SW480 (cell line): ENCODE measurements at places on chromosomes 12 and 14.

DNA sequence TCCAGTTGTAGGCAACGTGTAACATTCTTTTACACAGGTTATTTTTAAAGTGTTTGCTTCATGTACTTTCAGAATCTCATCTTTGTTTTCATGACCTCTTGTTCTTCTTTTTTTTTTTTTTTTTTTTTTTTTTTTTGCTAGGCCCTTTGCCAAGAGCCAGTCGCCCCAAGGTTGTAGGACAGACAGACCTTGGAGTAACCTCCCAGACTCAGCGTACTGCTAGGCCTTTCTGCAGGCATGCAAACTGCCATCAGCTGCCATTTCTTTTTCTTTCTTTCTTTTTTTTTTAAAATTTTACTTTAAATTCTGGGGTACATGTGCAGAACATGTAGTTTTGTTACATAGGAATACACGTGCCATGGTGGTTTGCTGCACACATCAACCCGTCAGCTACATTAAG lies 452.3 kb upstream of the MDGA2 start:
- no peak for DNase-seq

DNA sequence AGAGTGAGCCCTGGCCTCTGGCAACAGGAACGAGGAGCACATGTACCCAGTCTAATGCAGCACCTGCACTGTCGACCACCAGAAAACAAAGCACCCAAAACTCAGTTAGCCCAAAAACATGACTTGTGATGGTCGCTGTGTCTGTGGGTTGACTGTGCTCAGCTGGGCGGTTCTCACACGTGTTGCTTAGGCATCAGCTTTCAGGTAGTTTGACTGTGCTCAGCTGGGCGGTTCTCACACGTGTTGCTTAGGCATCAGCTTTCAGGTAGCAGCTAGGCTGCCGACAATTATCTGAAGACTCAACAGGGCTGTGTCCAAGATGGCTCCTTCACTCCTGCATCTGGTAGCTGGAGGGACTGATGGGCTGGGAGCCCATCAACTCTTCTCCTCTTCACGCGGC lies 1.2 kb upstream of the LRCOL1 start:
- DNase-seq, result no peak

GRCh38 chr12:55682087-55682796 lies 25.5 kb downstream of the ITGA7 start:
- peak; percentile 74 for DNase-seq

DNA sequence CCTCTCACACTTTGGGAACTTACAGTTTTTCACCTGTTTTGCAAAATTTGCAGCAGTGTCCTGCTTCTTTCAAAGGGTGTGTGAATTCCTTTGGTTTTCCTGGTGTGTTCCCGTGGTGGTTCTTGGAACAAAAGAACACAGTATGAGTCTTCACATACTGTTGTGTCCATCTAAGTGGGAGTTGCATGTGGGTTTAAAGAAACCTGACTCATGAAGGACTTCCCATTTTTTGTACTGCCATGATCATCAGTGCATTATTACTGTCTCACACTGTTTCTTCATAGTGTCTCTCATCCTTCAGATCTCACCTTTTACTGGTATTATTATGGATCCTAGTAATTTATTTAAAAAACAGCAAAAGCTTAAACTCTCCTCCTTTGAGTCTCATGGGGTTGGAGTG lies 3.8 kb upstream of the GZMH start:
- no peak for DNase-seq

GRCh38 chr12:20631711-20632110 lies 63.4 kb upstream of the SLCO1C1 start:
- DNase-seq, result no peak

DNA sequence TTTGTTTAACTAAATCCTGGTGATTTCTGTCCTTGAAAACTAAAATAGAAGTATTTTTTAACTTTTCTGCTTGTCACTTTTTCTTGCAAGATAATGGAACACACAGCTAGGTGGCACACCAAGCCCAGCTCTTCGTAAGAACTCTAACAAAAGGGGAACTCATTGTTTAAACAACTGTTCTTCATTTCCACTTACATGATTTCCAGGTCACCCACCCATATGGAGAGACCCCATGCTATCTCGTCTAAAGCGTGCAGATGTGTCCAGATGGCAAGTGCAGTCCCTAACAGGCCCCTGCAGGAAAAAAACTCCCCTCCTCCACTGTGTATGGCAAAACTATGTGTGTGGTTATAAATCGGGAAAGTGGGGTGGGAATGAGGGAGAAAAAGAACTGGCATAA lies 43.3 kb upstream of the NT5DC3 start:
- DNase-seq, result no peak

- no peak for DNase-seq
Measured at GRCh38 chr14:91185721-91186120, 58.8 kb downstream of the GPR68 start.

DNA sequence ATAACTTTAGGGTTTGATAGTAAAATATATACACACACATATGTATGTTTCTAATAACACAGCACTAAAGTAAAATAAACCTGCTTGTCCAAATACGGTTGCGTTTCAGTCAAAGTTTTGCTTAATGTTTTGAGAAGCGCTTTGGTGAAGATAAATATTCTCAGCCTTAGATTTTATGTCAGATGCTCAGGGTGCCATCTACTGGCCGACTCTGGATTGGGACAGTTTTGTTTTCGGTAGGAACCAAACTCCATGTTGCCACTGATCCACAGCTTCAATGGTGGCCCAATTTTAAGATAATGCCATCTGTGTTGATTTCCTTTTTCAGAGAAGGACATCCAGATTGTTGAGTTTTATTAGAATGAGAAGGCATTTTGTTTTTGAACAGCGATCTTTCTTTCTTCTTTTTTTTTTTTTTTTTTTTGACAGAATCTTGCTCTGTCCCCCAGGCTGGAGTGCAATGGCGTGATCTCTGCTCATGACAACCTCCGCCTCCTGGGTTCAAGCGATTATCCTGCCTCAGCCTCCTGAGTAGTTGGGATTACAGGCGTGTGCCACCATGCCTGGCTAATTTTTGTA lies 43.1 kb downstream of the LLPH start:
- peak; percentile 62 for DNase-seq

- DNase-seq, result no peak
Measured at GRCh38 chr14:89252887-89253532, 164.0 kb downstream of the FOXN3 start.

DNA sequence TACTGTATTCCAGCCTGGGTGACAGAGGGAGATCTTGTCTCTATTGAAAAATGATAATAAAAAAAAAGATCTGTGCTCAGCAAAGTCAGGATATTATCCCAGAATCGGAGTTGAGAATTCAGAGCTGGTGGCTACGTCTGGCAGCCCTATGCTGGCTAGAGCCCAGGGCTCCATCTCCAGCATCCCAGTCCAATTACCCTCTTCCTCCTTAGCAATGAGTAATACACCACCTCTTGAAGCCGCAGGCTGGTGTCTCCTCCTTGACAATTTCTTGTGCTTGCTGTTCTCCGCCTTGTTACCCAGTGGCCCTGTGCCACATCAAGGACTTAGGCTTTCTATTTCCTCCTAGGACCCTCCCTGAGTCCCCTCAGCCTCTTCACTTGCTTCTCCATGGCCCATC lies 38.4 kb upstream of the DDX11 start:
- DNase-seq, result no peak

- no peak for DNase-seq
Measured at GRCh38 chr14:24900269-24901100, 149.5 kb downstream of the STXBP6 start.

DNA sequence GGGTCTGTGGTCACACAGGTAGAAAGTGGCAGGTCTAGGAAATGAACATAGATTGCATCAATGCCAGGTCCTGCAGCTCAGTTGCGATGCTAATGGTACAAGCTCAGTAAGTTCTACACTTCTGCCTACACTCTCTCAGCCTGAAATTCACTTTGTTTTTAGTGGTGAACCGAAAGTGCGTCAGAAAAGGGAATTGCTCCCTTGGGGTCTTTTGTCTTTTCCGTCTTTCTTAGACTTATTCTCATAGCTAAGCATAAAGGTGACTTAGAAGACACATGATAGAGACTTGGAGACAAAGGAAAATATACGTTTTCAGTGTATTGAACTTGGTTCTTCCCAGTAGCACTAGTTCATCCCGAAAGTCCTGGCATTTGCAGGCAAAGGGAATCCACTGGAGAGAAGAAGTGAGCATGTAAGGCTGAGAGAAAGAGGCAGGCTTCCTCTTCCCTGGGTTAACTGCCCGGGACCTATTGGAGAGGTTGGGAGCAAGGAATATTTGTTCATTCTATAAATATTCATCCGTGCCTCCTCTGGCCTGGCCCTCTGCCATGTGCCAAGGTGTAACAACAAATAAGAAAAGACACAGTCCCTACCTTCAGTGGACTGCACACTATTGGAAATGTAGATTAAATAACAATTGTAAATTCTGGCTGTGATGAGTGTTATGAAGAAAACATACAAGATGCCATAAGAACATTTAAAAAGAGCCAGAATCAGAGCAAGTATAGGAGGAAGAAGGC lies 785.8 kb downstream of the MED13L start:
- DNase-seq, result no peak

DNA sequence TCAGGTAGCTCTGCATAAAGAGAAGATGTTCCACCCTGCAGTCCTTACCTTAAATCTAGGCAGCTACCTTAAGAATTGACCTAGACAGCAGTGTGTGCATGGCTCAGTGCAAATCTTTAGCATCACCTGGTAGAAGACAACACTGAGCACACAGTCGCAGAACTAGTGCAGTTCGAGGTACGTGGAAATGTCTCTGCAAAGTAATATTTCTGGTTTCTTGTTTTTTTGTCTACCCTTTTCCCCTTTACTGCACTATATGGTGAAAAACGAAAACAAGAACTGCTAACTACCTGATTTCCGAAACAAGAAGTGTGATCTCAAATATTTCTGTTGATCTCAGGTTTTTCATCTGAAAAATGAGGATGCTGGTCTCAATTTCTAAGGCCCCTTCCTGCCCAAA lies 82.5 kb downstream of the ETV6 start:
- no peak for DNase-seq

DNA sequence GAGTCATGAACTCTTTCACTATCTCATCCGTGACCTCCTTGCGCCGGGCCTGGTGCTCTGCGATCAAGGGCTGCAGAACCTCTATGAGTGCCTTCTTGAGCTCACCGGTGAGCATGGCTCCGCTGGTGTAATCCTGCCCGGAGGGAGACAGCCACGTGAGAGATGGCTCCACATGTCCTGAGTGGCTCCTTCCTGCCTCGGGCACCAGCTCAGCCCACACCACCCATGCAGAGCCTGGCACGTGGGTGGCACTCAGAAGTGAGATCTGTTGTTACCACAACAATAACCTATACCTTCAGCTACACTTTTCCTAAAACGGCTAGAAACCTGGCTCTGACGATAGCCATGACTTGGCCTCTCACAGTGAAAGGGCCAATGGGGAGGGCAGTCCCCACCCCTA lies 11.8 kb downstream of the SLC25A47 start:
- DNase-seq, result no peak

- no peak for DNase-seq
Measured at GRCh38 chr12:69151254-69151764, 88.1 kb upstream of the CPSF6 start.

DNA sequence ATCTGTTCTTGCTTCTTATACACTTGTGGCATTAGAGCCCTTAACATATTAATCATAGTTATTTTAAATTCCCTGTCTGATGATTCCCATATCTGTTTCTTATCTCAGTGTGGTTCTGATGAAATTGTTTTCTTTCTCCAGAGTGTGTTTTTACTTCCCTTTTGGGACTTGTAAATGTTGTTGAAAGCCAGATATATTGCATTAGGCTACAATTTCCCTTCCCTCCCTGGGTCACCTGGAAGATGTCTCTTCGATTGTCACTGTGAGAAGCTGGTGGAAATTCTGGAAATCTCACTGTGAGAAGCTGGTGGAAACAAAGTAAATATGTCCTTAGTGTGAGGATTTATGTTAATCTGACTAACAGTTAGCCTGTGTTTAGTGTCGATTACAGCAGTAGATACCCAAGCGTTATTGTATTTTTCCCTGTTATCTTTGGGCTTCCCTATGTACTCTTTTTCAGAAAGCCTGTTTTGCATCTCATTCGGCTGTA lies 717.3 kb downstream of the TRHDE start:
- DNase-seq, result no peak

GRCh38 chr12:91098941-91099340 lies 12.4 kb downstream of the LUM start:
- peak; percentile 54 for DNase-seq

DNA sequence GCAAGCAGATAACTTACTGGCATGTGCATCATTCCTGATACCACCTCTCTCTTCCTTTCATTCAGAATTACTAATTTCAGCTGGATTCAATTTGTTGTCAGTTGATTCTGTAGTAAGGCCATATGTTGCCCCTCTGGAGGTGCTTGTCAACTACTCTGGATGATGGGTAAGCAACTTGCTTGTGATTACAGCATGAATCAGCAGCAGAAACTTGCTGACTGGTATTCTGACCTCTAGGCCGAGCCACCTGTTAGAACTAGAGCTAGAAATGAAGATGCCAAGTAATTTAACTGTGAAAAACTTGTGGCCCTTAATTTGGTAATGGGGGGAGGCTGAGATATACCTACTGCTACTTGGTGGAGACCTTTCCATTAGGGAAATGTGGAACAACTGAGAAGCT lies 5.1 kb downstream of the RNF10 start:
- DNase-seq, result no peak

DNA sequence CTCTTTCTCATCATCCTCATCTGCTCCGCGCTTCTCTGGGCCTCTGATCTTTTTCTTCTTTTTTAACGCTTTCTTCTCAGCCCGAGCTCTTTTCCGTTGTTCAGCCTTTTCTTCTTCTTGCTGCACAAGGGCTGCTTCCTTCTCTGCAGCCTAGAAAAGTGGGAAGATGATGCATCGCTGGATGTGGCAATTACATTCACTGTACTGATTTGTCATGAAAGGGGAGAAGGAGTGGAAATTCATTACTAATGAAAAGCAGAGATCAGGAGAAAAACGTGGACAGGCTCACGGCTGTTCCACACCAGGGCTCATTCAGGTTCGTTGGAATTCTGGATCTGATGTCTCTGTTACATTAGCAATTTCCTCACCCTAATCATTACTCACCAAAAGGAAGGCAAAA lies 15.1 kb downstream of the FICD start:
- DNase-seq, result no peak

- DNase-seq, result no peak
Measured at GRCh38 chr12:87651670-87652425, 377.4 kb downstream of the C12orf50 start.

GRCh38 chr12:71214511-71215285 lies 56.9 kb upstream of the TSPAN8 start:
- no peak for DNase-seq

DNA sequence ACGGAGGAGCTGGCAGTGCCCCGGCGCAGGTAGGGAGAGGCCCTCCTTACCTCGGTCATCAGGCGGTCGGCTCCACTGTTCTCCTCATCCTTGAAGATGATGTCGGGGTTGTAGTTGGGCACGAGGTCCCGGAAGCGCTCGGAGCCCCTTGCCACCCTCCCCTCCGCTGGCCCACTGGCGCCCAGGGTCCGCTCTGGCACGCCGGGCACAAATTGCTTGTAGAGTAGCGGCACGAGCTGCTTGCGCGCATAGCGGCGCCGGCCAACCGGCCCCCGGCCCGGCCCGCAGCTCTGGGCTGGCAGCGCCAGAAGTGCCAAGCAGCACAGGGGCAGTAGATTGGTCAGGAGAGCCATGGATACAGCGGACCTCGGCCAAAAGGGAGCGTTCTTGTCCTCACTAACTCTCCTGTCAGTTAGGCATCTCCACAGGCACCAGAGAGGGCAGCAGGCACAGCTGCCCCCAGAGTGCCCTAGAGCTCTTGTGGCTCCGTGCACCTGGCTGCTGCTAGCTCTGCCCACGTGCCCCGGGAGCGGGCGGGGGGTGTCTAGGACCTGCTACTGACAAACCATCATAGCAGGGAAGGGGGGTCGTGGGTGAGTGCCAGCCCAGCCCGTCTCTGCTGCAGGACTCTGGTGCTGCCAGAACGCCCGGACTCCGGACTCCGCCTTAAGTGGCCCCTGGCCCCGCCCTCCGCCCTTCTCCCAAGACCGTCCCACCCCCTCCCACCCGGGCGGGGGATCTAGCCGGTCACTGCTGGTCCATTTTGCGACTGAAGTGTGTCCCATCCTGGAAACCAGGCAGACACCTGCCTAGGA lies at the start of gene DHH:
DHH (minus strand) TSS at position 642 of the 815 bp plus-strand sequence; CDS start at position 353, 289 bp downstream.
- DNase-seq, result peak; percentile 36
